Effector CD8-positive, alpha-beta T cell (primary cell): ENCODE measurements at places on chromosomes 12 and 14.

GRCh38 chr12:104303538-104304151, at the start of gene EID3:
TSS of gene EID3 (plus strand) at chr12:104303739. CDS start at chr12:104303935, 196 bp downstream.
- DNase-seq, result peak; percentile 79

DNA sequence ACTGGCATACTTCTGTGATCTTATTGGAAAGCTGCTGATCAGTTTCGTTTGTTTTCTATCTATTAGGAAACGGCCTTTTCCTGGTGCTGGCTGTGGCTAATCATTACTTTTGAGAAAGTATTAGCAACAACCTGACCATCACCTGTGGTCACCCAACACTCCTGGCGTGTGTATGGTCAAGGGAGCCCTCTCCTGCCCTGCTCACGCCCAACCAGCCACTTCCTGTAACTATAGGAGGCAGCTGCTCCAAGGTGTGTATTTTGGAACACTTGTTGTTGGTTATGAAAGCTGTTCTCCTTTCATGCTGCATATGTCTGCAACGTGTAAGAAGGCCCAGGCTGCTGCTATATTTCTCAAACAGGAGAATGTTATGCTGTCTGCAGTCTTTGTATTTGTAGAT, 1582.8 kb downstream of the AACS start:
- no peak for DNase-seq

GRCh38 chr14:22908601-22909000, 10.3 kb downstream of the RBM23 start:
- DNase-seq, result no peak

- DNase-seq, result no peak
These were observed 4.0 kb downstream of the SETD1B start for GRCh38 chr12:121807642-121808347.

GRCh38 chr14:94044476-94045091, 18.4 kb downstream of the OTUB2 start:
- no peak for DNase-seq

DNA sequence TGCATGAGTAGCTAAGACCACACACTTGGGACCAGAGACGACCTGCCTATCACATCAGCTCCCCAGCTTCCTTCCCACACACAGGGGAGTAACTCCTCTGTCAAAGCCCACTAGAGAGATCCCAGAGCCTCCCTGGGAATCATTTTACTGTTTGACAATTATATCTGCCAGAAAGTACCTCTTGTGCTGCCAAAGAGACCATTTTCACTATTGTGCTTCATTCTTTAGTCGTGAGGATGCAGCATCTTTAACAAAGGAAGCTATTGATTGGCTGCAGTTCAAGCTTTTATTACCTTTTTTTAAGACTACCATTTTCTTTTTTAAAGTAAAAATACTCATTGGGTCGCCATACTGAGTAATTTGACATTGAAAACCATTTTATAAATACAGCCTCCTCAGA, 194.5 kb upstream of the RGS6 start:
- DNase-seq, result no peak

- DNase-seq, result no peak
These were observed 27.6 kb downstream of the JAG2 start for GRCh38 chr14:105141026-105141425.

DNA sequence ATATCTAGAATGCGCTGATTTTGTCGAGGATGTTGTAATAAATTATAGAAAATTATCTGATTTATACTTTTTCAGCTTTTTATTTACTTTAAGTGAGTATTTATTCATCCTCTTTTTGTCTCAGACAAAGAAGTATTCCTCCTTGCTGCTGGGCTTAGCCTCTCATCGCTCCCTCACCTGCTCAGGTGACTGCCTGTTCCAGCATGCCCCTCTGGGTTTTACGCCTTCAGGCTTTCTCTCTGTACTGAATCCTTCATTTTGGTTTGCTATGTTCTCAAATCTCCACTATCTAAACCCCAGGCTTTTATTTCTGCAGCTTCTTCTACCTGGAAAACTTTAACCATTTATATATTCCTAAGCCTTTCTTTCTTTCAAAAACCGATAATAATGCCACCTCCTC, 1650.9 kb upstream of the SEL1L start:
- DNase-seq, result no peak

DNA sequence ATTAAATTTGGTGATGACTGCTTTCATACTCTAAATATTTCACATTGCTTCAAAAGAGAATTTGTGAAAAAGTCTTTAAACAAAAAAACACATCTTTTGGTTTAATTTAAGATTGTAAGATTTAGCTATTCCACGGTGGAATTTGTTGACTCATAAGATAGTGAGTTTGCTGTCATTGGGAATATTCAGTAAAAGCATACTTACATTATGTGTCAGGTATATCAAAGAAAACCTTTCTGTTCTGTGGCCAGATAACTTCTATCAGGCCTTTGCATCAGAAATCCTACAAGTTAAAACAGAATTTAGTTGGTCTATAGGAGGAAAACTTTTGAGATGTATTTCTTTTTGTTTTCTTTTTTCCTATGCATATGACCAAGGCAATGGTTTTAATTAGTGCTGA, 148.8 kb upstream of the E2F7 start:
- no peak for DNase-seq

DNA sequence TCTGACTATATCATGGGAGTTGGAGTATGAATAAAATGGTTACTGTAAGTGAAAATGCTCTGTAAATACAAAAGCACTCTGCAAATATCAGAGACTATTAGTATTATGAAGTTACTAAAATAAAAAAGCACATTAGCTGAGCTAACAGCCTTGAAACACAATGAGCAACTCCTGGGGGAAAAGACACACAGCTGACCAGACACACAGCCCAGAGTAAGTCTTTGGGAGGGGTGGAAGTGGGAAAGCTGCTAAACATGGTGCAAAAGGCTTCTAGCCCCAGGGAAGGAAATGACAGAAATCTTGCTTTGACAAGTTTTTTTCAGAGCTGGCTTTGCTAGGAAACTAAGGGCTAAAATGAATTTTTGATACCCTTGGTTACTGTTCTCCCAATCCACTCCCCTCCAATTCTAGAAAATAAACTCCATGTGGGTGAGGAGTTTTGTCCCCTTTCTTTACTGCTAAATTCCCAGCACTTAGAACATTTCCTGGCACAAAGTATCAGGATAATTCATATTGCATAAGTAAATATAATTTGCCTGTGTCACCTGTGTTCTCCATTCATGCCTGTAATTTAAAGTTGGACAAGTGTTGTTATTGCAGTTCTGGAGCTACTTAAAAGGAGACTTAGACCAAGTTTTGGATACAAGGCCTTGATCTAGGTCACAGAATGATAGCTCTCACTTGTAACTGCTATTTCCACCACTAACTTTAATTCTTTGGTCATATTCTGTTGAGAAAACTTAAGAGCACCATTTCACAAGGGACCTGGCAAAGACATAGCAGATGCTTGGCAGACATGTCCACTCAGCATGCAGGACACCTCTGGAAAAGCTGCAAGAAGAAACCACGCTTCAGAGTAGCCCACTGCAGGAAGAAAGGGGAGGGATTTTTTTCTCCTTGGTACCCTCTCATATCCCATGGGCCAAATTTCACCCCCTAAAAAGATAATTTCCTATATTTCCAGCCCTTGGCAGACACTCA, 19.0 kb upstream of the RAB3IP start:
- no peak for DNase-seq

GRCh38 chr14:73786636-73787485, 64.8 kb upstream of the PTGR2 start:
- DNase-seq, result peak; percentile 21

- no peak for DNase-seq
These were observed 141.1 kb downstream of the PIWIL1 start for GRCh38 chr12:130478786-130479185.

- no peak for DNase-seq
These were observed 74.3 kb downstream of the IGF1 start for GRCh38 chr12:102406033-102406584.

GRCh38 chr12:42019746-42020145, 124.9 kb downstream of the GXYLT1 start:
- no peak for DNase-seq

DNA sequence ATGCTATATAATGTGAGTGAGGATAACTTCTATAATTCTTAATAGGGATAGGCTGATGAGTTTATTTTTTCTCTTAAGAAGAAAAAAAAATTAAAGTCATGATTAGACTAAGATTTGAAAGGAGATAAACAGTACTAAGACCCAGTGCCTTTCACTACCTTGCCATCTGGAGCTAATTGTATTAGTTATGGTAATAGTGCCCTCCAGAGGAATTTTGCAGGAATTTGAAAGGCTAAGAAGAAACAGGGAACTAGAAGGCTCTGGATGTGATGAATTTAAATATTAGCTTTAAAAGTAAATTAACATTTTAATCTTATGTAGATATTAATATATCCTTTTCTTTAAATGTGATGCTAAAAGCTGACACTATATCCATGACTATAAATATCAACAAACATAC, 36.6 kb upstream of the PIK3C2G start:
- no peak for DNase-seq

DNA sequence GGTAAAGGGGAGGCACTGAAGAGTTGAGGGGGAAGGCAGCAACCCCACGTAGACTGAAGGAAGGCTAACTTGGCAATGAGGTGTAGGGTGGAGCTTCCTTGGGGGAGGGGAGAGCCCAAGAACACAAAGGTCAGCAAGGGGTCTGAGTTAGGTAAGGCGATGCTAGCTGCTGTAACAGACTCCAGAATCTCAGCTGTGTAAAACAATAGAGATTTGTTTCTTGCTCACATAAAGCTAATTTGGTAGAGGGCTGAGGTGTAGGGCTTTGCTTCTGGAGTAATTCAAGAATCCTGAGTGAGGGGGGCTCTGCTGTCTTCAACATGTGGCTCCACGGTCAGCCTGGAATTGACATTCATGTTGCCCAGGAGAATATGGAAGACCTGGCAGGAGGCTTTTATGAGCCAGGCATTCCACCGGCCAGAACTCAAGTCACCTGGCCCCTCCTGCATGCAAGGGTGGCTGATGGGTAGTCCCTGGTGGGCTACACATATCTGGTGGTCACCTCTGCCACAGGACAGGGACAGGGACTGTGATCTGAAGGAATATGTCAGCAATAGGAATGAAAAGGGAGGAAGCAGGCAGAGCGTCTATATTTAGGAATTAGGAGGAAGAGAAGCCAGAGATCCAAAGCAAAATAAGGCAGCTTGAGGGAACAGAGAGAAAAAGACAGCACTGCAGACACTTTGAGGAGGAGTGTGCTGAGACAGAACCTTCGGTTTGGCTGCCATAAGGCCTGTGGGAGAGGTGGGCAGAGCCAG, 153.7 kb downstream of the ZFP36L1 start:
- no peak for DNase-seq

DNA sequence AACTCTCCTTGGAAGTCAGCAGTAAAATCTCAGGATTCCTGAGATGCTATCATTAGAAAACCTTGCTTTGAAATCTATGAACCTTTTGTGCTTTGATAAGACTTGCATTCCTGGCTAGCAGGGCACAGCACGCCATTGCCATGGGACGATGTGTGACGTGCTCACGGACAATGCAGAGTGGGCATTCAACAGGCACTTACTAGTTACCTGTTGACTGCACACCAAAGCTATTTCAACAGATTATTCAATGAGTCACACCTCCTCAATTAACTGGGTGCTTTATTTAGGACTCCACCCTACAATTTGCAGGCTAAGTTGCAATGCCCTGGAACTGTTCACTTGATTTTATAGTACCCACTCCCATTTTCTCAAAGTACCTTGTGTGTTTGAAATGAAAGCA, 11.3 kb downstream of the NOS1 start:
- no peak for DNase-seq

DNA sequence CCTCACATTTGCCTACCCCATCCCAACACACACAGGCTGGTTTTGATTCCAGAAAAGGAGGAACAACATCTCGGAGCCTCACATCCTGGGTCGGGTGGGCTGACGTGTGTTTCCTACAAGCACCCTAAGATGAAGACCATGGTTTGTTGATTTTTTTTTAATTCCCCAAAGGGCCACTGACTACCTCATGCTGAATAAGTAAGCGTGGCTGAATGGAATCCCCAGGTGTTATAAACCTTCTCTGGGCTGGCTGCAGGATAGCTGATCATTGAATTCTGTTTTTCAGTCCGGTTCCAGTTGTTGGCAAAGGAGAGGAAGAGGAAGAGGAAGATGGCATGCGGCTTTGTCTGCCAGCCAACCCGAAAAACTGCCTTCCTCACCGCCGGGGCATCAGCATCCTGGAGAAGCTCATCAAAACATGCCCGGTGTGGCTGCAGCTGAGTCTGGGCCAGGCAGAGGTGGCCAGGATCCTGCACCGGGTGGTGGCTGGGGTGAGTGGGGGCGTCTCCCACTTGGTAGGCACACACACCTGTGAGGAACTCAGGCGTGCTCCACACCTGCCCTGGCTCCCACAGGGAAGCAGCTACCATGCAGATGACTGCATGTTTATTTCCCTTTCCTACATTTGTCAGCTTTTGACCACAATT, 42.0 kb downstream of the RIN3 start:
- DNase-seq, result no peak

GRCh38 chr14:54000341-54000811, 43.8 kb upstream of the BMP4 start:
- no peak for DNase-seq

DNA sequence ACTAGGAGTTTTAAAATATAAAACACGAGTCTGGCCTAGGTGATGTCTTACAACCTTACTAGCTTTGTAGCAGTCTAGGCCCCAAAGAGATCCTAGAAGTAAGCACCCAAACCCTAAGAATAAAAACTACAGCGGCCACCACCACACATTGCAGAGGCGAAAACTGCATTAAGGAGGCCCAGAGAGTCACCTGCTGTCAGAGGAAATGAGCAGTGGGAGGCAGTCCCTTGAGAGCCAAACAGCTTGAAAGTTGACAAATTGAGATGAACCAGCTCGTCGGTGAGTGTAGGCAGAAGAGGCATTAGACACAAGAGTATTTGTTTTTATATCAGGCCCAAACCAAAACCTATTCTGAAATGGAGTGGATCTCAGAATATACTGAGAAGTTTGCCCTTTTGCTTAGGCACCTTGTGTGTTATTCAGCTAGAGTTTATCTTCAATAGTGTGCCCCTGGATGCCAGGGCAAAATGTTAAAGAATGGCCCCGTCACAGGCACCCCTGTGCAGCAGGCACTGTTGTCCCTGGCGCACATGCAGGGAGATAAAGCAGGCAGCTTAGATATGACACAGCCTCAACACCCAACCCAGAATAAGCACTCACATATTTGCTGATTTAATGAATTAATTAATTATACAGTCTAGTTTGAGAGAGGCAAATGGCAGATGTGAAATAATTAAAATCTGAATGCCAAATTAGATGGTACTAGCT, 56.7 kb downstream of the TTC7B start:
- no peak for DNase-seq

DNA sequence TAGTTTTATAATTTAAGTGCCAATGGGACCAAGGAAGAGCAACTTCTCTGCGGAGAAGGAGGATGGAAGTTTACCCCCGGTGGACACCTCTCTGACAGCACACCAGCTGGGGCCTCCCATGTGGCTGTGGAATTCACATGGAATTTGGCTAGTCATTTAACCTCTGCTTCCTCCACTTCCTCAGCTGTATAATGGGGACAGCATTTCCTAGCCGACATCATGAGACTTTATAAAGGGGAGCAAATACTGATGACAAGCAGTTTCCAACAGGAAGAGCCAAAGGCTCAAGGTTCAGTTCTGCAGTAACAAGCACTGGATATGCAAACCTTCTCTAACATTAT, 7.5 kb downstream of the DUSP6 start:
- no peak for DNase-seq

- DNase-seq, result no peak
These were observed 1.5 kb downstream of the GRIN2B start for GRCh38 chr12:13979772-13980378.

- DNase-seq, result no peak
These were observed 70.0 kb upstream of the SRSF5 start for GRCh38 chr14:69696633-69697557.

- no peak for DNase-seq
These were observed 135.2 kb downstream of the NUBPL start for GRCh38 chr14:31696378-31696777.
